ENCODE measurements at places on chromosomes 4 and X.

GRCh38 chr4:183289688-183290087 lies 30.4 kb downstream of the CLDN22 start:
- DNase-seq, result peak; percentile 9

- no peak for DNase-seq
Measured at GRCh38 chr4:81049907-81050306, 19.4 kb downstream of the BMP3 start.

DNA sequence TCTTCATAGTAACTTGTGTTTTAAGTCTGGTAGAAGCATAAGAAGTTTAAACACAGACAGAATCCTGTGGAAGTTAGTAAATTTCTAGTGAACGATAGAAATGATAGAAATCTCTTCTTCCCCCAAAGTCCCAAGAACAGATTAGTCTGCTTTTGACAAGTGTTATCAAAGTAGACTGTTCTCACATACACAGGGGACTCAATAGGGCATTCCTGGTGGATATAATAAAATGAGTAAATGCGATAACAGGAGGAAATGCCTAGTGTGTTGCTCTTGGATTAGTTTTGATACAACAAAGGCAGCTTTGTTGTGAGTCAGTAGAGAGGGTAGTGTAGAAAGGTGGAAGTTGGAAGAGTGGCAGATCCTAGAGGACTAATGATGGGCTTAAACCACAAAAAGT lies 43.5 kb downstream of the CLCN3 start:
- no peak for DNase-seq

DNA sequence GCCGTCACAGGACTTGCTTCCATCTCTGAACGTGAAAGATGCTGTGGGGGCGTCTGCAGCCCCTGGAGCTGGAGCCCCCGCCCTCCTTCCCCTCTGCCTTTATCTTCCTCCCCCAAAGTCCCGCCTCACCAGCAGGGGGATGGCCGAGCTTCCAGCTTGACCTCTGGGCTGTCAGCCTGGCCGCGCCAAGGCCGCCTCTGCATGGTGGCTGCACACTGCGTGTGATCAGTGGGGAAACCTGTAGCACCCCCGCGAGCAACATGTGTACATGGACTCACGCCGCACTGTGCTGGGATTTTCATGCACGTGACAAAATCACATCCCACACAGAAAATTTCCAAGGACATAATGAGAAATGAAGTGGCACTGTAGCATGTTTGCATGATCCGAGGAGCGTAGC lies 26.5 kb upstream of the PSAPL1 start:
- DNase-seq, result no peak
